Activated CD8-positive, alpha-beta memory T cell treated with anti-CD3 and anti-CD28 coated beads for 4 hours (primary cell): ENCODE measurements at places on chromosomes 6 and 20.

- no peak for DNase-seq
Measured at GRCh38 chr6:36839749-36840431, 646 bp upstream of the CPNE5 start.

- DNase-seq: no peak
Measured at GRCh38 chr6:169328112-169328801, 74.6 kb upstream of the THBS2 start.

DNA sequence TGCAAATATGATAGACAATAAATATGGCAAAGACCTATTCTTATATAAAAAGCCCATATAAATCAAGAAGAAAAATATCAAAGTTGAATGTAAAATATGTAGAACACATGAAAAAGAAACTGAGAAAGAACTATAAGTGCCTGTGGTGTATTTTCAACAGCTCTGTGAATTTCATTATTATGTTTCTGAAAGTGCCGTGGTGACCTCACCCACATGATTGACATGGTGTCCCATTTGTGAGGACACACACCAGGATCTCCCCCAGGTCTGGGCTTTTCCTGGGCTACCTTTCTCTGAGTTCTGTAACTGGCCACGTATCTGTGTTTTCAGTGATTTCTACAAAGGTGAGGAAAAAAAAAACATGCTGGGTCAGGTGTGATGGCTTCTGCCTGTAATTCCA lies 86.7 kb downstream of the BMP6 start:
- DNase-seq: no peak

DNA sequence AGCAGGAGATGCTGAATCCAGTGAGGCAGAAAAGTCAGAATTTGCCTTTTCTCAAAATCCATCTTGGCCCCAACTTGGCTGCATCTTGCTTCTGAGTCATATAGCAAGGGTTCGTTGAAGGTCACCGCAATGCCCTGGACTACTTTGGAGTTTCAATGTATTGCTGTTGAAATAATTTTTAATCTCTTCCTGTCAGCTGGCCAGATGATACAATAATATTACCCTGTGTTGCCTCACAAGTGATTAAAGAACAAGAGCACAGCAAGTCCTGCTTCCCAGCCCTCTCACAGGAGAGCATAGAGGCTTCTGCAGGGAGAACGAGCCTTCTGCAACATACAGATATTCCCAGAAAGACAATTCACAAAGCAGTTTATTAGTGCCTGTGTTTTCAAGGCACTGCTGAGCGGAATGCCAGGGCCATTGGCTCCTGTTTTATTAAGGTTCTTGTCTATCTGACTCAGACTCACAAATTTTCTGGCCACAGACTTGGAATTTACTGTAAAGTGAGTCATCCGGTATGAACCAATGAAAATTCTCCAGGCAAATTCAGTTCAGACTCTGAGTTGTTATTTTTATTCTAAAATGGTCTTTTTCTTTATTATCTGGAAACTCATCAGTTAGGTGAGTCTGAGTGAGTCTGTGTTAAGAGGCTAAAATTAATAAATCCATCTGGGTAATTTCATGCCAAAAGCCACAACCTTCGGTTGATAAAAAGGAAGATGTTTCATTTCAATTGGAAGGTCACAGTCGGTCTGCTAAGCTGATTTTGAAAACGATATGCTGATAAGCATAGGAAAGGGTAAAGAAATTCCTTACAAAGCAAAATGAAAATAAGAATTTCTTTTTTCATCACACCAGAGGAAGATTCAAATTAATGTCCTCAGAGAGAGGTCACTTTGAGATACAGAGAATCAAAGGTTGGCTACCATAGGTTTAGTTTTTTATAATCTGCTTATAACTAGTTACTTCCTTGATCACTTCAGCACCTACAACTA lies 289.4 kb upstream of the STXBP5 start:
- no peak for DNase-seq

GRCh38 chr6:160305926-160306713 lies 42.1 kb upstream of the SLC22A3 start:
- DNase-seq: no peak

DNA sequence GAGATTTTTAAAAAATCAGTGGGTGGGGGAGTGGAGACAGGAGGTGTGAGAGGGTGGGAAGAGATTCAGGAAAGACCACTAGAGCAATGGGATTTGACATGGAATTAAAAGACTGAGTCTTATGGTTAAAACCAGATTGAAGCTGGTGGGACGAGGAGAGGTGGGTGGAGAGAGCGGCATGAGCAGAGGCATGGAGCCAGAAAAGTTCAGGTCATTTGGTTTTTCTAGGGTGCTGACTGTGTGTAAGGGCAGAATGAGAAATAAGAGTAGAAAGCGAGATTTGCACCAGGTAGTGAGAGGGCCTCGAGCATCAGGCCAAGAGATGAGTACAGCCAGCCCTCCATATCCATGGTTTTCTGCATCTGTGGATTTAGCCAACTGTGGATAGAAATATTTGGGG lies 121.3 kb downstream of the TCP11 start:
- DNase-seq: no peak

DNA sequence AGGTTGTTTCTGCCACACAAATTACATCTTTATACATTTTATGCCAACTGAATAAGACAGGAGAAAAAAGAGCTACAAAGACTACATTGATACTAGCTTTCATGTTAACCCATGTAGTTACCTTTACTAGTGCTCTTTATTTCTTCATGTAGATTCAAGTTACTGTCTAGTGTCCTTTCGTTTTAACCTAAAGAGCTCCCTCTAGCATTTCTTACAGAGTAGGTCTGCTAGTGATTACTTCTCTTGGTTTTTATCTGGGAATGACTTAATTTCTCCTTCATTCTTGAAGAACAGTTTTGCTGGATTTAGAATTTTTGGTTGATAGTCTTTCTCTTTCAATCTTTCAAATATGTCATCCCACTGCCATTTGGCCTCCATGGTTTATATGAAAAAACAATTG lies 21.2 kb upstream of the NOP56 start:
- DNase-seq: no peak
